ENCODE measurements at places on chromosomes 13 and 19.

DNA sequence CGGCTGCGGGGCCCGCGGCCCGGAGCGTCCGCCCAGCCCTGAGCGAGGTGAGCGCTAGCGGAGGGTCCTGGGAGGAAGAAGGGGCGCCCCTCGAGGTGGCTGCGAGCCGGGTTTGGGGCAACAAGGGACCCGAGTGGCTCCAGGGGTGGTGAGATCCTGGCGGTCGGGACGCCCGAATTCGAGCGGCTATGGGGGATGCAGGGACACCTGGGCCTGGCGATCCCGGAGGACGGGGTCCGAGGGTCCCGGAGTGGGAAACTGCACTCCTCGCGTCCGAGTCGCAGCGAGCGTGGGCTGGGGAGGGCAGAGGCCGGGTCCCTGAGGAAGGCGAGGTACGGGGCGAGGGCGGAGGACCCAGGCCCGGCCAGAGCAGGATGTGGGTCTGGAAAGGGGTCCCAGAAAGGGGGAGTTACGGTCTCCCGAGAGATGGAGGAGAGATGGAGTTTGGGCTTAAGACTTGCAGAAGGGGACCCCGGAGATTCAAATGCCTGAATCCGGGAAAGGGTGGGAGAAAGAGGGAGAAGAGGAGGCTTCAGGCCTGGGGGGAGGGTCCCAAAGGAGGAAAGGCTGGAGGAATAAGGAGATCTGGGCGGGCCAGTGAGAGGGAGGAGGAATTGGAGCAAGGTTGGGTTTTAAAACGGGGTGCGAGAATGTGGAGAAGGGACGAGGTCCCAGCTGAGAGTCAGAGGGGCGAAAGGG, 542 bp downstream of the CACNG7 start:
- no peak for DNase-seq

- DNase-seq: no peak
Observed at GRCh38 chr13:20891768-20892167, 10.8 kb downstream of the XPO4 start.

GRCh38 chr19:44647144-44647543, 3.4 kb downstream of the PVR start:
- no peak for DNase-seq

GRCh38 chr13:75802161-75802560, 166.0 kb downstream of the LMO7 start:
- DNase-seq: no peak

DNA sequence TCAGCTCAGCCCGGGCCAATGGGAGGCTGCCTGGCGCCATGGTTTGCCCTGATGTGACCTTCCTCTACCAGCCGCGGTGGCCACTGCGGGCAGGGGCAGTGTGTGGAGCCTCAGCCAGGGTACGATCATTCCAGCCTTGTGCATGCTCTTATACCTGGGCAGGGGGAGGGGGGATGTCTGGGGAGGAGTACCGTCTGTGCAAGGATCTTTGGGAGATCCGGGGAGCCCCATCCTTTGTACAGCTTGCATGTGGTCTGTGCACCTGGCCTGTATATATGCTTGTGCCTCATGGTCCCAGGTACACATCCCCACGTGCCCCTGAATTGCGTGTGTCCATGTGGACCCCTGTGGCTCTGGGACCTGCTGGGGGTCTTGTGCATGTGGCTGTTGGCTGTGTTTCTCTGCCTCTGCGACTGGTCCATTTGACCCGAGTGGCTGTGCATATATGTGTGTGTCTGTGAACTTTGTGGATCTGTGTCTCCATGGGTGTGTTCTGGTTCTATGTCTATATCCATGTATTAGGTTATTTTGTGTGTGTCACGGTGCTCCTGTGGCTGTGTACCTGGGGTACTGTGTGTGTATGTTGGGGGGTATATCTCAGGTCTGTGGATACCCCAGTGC, 12.8 kb upstream of the NANOS3 start:
- DNase-seq: no peak

DNA sequence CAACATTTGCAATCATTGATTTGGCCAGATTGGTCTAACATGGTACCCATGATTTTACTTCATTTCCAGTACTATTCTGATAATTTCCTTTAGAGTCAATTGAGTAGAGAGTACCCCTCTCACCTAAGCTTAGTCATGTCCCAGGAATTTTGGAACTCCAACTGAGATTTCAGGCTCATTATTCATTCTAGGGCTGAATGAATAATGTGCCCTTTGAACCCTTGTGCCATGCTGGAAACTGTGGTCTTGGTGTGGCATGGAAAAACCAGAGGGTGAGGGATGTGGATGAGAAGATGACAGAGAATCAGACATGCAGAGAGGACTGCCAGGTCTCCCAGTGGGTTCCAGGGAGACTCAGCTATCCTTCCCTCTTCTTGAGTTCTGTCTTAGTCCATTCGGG, 30.2 kb downstream of the ITM2B start:
- no peak for DNase-seq
